CD4-positive, alpha-beta T cell treated with Interleukin-4 for 1 hour (primary cell): ENCODE measurements at places on chromosomes 5 and 9.

GRCh38 chr9:70954596-70955143, 166.8 kb downstream of the TRPM3 start:
- no peak for DNase-seq

DNA sequence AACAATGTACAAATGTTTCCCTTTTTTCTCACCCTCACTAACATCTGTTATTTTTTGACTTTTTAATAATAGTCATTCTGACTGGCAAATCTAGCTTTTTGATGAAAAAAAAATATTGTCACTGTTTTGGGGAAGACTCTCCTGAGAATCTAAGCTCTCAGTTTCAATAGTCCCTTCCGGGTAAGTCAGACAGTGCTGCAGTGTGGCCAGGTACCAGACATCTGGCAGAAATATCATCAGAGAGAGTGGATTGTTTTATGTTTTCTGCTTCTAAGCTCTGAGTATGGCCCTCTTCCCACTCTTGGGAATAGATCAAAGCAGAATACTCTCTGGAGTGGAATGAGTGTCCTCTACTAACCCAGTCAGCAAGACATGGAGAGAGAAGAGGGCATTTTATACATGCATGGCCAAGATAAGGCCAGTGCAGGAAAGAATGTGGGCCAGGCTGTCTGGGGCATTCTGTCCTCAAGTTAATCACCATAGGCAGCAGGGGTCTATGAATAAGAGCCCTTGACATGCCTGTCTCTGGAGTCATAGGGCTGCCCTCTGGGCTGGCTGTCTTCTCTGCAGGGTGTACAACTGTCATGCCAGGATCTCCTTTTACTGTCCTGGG, 38.5 kb upstream of the OR2S2 start:
- no peak for DNase-seq

DNA sequence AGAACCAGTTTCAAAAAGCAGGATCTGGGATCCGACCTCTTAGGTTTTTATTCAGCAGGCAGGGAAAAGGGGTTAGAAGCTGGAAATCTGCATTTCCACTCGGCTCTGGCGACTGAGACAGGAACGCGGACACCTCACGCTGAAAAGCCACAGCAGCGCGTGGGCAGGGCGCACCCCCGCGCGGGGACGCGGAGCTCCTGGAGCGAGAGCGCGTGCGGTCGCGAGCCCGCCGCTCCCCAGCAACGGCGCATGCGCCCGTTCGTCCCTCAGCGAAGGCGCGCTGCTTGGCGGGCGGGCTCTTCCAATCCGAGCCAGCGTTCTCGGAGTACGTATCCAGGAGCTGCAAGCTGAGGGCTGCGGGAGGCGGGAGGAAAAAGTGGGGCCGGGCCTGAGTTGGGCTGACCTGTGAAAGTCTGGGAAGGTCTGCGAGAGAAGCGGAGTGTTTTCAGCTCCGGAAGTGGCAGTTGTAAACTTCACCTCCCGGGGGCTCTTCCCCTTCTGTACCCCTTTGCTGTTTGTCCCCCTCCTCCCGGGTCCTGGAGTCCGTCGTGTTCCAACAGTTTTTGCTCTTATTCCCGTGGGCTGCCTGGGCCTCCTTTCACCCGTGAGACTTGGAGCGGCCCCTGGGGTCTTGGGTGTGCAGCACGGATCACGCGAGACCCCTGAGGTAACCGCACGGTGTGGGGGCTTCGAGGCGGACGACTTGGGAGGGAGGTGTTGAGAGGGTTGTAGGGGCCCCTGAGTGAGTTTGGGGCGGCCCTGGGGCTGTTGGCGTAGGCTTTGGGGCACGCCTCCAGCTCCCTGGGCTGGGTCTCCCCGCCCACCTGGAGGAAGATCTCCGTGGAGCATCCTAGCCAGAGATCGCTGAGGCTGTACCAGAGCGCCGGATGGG, at the start of gene CCDC171:
CCDC171 (plus strand) TSS at position 408 of the 892 bp plus-strand sequence. CDS start 11,046 bp downstream, outside the sequence.
- peak; percentile 86 for DNase-seq

GRCh38 chr5:148827723-148828122, 1.3 kb downstream of the ADRB2 start:
- no peak for DNase-seq

GRCh38 chr9:130446101-130446861, 1.5 kb downstream of the ASS1 start:
- DNase-seq = no peak

DNA sequence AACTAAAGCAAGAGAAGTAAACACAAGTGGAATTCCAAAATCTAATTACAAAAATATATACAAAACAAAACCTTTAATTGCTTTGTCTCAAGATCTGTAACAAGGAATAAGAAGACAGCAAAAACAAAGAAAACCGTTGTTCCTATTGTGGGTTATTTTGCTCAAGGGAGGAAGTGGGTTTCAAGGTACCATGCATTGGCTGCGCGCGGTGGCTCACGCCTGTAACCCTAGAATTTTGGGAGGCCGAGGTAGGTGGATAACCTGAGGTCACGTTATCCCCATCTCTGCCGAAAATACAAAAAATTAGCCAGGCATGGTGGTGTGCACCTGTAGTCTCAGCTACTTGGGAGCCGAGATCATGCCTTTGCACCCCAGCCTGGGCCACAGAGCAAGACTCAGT, 12.1 kb upstream of the IQGAP2 start:
- no peak for DNase-seq

DNA sequence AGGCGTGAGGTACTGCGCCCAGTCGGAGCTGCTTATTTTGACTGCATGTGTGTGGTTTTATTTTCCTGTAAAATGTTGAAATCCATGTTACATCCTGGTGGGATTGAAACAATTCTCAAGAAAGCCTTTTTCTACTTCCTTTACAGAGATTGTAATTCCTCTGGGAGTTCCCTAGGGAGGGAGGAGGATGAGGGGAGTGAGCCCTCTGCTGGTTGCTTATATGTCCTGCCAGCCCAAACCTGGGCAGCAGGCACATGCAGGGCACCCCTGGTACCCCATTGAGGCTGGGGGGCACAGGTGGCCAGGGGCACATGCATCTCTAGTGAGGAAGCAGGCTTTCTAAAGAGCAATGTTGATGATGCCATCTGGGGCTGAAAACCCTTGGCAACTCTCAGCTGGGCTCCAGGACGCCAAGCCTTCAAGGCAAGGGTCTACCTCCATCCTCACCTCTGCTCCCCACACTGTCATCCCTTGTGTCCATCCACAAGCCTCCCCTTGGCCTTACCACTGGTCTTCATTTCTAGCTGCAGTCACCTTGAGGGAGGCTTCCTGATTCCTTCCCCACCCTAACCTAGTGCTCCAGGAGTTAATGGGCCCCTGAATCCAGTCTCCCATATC, 84.7 kb upstream of the TNFSF8 start:
- no peak for DNase-seq

- DNase-seq = no peak
Observed at GRCh38 chr5:31981361-31981945, 192.7 kb downstream of the GOLPH3 start.

DNA sequence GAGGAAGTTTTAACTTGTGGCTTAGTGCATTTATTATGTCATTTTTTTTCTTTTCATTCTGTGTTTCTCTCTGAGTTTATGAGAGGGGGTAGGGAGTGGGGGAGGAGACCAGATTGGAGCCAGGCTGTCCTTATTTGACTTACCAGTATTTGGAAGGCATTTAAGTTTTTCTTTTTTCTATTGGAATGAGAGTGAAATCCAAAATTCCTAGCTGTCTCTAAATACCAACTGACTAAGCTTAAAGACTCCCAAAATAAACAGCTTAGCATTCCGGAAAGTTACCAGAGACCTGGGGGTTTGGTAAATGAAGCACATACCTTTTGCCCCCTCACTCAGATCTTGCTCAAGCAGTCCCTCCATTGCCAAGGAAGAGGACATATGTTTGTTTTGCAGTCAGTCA, 581.9 kb upstream of the BRINP1 start:
- DNase-seq = no peak
